ENCODE measurements at places on chromosomes 5 and 9.

- DNase-seq = no peak
Observed at GRCh38 chr5:63687854-63688516, 274.3 kb downstream of the HTR1A start.

- no peak for DNase-seq
Observed at GRCh38 chr5:179221196-179221876, 123.9 kb downstream of the ADAMTS2 start.

DNA sequence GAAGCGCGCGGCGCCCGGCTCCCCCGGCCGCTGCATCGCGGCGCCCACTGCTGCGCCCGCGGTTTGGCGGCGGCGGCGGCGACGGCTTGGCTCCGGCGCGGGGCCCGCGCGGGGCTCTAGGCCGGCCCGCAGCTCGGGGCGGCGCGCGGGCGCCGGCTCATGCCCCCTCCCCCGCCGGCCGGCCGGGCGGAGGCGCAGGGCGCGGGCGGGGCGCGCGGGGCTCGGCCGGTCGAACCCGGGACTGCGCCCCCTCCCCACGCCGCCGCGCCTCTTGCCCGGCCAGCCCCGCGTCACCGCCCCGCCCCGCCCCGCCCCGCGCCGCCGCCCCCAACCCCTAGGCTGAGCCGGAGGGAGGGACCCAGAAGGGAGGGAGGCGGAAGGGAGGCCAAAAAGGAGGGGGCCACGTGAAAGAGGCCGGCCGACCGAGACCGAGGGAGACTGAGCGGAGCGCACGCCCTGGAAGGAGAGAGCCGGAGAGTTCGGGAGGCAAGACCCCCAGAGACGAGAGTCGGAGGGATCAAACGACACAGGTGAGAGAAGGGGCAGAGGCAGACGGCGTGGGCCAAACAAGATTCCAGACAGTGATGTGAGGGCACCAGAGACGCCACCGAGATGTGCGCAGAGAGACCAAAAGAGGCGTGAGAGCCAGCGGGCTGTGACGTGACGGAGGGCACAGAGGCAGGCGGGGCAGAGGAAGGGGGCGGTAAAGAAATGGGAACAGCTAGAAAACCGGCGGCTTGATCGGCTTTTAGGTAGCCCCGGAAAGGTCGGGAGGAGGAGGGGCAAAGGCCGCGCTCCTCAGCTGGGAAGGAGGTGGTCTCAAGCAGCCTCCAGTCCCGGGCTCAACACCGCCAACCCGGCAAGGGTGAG lies at the start of gene BARX1:
TSS of gene BARX1 (minus strand) at position 245 of the 870 bp plus-strand sequence. CDS start at position 36, 209 bp downstream.
- DNase-seq = no peak

DNA sequence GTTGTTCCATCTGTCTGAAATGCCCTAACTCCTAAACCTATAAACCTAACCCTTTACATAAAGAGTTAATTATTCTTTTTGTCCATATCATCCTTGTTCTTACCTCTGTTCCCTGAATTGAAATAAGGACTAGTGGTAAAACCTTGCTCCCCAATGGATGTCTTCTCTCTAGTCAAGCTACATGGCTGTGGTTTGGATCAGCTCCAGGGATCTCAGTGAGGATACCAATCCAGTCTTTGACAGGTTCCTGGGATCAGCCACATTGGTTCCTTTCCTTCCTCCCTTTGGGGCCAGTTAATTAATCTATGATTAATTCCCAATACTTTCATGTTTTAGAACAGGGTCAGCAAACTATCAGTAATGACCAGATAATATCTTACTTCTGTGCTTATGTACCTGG lies 151.6 kb downstream of the SIL1 start:
- no peak for DNase-seq

DNA sequence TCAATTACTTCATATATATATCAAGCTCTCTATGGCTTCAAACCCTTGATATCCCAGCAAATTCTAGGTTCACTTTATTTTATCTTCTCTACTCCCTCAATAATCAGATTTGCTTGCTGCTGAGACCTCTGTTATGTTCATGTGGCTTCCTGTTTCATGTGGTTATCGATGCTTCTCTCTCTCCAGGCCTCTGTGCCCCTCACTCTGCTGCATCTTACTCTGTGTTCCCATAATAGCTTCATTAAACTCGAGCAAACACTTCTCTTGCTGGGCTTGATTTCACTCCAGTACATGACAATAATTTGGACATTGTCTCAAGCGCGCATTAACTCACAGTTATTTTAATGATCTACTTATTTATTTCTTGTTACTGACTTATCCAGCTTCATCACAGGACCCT lies 798.8 kb downstream of the CDH9 start:
- no peak for DNase-seq

GRCh38 chr5:112656451-112656850 lies 81.2 kb upstream of the APC start:
- no peak for DNase-seq

DNA sequence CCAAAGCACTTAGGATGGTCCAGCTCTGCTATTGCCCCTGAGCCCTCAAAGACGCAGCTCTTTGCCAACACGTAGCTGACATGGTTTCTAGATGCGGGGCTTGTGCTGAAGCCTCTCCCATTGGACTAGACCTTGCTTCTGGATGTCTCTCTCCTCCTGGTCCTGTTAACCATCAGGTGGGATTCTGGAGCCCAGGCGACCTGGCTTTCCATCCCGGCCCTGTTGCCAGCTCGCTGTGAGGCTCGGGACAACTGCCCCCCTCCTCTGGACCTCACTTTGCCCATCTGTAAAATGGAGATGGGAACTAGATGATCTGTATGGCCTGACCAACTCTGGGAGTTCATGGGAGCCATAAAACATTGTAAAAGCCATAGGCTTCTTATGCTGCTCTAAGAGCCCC lies 4.0 kb downstream of the DBH start:
- no peak for DNase-seq

DNA sequence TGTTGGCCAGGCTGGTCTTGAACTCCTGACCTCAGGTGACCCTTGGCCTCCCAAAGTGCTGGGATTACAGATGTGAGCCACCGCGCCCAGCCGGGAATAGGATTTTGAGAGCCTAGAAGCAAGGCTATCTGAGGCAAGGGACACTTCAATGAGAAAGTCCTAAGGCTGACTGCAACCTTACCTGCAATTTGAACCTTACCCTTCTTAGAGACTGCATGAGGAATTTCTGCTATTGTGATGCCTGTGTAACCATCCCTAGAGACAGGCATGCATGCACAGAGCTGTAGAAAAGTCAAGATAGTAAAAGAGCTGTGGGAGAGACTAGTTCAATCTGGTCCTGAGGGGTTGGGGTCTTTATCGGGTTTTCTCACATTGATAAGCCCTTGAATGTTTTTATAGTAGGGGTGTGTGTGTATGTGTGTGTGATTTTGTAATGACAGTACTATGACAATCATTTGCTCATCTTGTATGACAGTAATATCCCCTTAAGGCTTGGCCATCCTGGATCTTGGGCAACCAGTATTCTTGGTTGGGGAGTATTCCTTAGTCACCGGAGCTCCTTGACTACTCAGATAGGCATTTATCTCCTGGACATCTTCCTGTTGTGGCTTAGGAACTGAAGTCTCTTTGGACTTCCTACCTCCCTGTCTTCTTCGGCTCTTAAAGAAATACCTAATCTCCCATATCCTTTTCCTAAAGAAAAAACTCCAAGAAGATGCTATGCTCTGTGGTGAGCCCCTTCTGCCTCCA lies 11.2 kb downstream of the DNAJB5 start:
- DNase-seq = no peak

DNA sequence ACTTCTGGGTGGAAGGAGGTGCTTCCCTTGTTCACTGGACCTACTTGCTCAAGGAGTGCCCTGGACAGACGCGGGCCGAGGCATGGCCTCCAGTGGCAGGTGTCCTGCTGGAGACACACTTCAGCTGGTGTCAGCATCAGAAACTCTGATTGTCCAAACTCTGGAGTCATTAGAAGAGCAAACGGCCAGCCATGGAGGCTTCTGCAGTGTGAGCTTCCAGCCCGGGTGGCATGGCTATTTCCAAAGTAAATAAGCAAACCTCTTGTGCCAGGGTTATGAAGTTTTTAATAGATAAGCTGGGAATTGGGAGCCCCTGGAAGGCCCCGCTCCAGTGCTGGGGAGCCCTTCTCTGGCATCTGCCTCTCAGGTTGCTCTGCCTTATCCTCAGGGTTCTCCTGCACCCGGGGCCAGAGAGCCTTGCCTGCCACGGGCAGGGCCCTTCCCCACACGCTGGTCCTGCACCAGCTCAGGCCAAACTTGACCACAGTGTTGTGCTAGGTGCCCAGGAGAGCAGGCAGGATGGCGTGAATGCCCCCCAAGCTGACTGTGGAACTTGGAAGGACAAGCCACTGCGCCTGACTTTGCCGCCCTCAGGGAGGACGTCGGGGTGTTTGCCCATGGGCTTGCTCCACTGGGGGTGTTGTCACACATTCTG lies 285.6 kb downstream of the GADD45G start:
- DNase-seq = no peak

GRCh38 chr9:100598641-100599145 lies 20.8 kb downstream of the CAVIN4 start:
- DNase-seq = no peak

GRCh38 chr5:145473042-145473642 lies 362.0 kb downstream of the PRELID2 start:
- DNase-seq = peak; percentile 63

GRCh38 chr9:87546704-87547103 lies 49.0 kb downstream of the DAPK1 start:
- no peak for DNase-seq

GRCh38 chr5:172802567-172803176 lies 31.4 kb upstream of the ERGIC1 start:
- no peak for DNase-seq

DNA sequence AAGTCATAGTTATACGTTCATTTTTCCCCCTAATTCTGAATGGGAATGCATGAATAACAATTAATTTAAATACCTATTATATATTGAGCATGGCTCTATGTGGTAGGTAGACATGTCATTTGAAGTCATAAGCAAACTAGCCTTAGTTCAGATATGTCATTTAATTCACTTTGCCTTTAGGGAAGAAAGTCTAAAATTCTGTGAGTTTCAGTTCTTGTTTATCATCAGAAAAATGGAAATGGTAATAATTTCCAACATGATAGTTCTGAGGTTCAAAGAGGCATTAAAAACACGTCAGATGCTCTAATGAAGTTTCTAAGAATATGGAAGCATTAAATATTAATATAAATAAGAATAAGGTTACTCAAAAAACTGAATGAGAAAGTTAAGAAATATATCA lies 13.1 kb upstream of the ANXA1 start:
- no peak for DNase-seq
